Activated effector memory CD4-positive, alpha-beta T cell treated with Interleukin-2 at 50 U/mL for 16 hours (primary cell): ENCODE measurements at places on chromosomes 4 and X.

DNA sequence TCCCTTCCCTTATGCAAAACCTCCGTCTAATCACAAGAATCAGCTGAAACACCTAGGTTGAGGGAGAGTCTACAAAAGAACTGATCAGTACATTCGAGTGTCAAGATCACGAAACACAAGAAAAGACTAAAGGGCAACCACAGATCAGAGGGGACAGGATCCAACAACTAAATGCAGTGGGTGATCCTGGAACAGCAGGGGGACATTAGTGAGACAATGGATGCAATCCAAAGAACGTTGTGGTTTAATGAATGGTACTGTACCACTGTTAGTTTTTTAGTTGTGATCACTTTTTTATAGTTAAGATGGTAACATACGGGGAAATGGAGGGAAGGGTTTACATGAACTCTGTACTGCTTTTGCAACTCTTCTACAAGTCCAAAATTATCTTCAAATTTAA, 79.2 kb downstream of the RELL1 start:
- DNase-seq: no peak

DNA sequence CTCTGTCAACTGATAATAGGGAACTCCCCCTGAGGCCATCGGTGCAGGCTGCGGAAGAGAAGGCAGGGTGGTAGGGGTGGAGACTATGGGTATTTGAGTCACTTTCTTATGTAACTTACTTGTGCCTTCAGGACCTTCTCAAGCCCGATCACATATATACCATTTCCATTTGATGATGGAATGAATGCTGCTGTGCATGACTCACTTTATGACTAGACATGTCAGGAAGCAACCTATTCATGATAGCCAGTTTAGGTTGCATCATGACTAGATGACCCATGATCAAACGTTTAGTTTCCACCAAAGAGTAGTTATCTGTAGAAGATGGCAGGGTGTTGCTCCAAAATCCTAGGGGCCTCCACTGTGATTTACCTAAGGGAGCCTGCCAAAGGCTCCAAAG, 435.5 kb downstream of the DTHD1 start:
- DNase-seq: no peak

DNA sequence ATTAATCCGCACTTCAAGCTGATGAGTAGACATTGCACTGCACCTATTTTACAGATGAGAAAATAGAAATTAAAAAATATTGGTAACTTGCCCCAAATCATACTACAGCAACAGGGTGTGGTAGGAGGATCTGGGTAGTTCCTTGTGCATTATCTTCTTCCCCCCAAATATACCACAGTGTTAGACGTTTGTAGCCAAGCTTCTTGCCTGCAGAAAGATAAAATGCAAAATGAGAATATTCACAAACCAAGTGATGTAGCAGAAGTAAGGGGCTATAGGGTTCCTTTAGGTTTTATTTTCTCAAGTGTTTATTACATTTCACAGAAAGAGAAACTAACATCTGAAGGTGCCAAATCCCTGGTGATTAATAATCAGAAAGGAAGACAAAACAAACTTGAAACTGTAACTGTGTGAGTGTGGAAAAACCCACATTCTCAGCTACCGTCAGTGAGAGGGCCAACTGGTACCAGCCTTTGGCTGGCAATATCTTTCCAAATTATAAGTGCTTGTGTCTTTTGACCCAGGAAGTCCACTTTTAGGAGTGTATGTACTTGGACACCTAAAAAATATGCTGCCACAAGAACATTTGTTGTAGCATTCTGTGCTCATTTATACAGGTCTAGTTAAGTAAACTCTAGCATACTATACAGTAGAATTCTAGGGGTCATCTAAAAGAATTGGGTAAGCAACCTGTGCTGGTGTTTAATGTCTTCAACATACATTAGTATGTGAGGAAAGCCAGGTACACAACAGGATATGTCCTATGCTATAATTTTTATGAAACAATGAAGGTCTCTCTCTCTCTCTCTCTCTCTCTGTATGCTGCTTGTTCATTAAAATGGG, 6.7 kb upstream of the CD38 start:
- no peak for DNase-seq

DNA sequence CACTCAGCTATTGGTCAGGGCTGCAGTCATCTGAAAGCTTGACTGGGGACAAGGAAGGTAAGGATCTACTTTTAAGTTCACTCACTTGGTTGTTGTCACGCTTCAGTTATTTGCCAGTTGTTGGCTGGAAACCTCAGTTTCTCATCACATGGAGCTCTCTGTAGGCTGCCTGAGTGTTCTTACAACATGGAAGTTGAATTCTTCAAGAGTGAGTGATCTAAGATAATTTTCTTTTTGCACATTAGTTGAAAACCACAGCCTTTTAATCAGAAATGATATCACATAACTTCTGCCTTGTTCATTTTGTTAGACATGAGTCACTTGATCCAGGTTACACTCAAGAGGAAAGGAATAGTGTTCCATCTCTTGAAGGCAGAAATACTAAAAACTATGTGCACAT, 552.7 kb downstream of the RAPGEF2 start:
- no peak for DNase-seq

GRCh38 chr4:26321373-26322221, 783 bp downstream of the RBPJ start:
- peak; percentile 12 for DNase-seq

DNA sequence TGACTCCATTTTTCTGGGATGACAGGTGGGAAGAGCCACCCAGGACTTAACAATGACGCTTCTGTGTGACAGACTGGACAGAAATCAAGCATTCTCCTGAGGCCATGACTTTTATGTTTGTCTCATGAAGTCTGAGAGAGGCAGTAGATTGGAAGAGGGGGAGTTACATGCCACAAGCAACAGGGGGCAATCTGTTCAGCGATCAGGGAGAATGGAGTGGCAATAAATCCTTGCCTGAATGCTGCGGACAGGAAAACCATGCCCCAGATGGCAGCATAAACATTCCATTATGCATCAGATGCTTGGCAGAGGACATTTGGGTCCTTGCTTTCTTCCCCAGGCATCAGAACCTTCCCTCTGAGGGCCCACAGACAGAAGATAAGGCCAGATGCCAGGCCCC, 312.4 kb upstream of the DIPK2B start:
- no peak for DNase-seq

DNA sequence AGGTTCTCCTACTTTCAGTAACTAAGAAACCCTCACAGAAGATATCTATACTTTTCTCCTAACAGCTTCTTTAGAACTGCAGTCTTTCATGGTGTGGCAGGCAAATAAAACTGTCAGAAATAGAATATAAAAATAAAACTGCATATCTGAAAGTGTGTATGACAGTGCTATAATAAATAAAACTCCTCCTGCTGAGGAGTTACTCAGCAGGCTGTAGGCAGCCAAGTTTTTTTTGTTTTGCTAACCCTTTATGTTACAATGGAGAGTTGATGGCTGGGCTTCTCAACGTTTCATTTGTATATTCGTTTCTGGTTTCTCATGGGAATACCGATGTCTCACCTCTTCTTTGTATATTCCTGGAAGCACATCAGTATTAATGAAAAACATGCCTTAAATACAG, 18.2 kb upstream of the UGT2B10 start:
- no peak for DNase-seq

DNA sequence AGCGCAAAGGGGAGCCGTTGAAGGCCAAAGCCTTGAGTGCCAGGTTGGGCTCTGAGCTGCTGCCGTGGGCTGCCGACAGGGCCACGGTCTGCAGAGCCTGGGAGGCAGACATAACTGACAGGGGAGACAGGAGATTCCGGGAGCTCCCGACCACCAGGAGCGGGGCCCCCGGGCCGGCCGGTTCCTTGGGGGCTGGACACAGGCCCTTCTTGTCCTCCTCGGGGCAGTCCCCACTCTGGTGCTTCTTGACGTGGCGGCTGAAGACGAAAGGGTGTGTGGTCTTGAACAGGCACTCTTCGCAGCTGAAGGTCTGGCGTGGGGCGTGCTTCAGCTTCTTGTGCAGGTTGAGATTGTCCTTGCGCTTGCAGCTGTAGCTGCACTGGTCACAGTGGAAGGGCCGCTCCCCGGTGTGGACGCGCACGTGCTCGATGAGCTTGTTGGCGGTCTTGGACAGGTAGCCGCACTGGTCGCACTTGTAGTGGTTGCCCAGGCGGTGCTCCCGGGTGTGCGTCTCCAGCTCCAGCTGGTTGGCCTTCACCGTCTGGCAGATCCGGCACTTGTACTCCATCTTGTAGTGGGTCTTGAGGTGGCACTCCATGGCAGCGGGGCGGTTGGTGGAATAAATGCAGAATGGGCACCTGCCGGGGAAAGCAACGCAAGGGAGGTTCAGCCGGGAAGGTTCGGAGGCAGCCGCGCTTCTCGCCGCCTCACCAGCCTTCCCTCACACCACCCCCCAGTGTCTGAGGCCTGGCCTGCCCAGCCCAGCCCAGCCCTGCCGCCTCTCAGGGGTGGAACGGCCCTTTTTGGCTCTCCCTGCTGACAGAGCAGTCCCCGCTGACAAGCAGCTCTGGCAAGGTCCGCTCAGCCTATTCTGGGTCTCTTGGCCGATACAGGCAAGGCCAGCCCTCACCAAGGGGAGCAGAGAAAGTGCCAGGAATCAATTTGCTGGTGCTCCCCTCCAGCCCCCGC, 81.3 kb downstream of the C4orf51 start:
- DNase-seq: no peak

DNA sequence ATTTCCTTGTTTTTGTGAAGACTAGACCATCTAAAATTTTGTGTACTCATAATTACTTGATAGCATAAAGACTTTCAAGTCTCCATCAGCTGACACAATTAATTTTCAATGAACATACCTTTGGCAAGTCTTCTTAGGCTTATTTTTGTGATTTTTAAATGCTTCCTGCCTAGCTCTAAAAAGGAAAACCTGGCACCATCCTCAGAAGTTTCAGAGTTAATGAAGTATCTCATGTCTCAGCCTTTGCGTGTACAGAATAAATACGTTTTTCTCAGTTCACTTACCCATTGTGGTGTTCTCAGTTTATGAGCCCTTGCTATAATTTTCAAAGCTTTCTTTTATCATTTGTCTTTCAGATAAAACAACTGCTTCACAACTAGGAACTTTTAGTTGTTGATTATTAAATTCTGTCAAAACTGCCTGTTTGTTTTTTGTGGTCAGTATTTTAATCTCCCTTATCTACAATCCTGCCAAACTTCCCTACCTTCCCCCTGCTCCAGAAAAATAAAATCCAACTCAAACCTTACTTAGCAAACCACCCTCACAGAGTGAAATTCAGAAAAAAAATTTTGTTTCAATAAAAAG, 21.6 kb downstream of the ADD1 start:
- DNase-seq: no peak

- DNase-seq: no peak
These were observed 132.2 kb downstream of the VEGFC start for GRCh38 chr4:176660561-176660960.

DNA sequence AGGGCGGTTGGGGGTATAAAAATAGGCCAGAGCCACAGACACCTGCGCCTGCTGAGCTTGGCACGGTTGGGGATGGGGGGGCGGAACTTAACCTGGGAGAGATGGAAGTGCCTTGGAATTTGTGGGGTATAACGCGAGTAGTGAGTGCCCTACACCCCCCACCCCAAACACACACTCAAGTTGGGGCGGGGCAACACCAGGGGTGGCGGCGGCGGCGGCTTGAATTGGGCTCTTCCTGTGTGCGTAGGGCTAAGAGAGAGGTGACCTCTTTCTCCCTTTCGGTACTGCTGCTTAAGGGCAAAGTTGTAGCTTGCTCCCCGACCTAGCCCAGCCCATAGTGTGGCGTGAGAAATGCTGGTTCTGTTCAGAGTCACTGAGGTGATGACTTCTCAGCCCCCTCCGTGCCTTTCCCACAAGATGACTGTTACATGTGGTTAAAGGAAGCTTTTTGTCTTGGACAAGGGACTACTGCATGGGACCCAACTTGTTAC, 839 bp downstream of the STK26 start:
- peak; percentile 27 for DNase-seq

GRCh38 chr4:41839916-41840854, 91.7 kb upstream of the PHOX2B start:
- DNase-seq: no peak

GRCh38 chr4:138868562-138868961, 147.0 kb upstream of the NOCT start:
- no peak for DNase-seq

DNA sequence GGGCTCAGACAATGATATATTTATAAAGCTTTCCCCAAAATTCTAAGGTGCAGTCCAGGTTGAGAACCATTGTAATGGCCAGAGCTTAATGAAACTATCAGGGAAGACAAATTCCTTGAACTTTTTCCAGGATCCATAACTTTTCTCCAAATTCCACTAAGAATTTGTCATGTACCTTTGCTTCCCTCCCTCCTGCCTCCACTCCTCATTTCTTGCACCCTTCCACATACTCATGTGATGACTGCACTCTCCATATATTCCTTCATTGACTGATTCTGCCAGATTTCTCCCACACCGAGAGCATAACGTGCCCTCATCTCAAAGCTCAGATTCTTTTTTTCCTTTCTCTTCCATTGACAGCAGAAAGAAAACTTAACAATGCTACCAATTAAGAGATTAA, 20.9 kb upstream of the AMELX start:
- no peak for DNase-seq

- no peak for DNase-seq
These were observed 461.0 kb downstream of the RPA4 start for GRCh38 chrX:97344724-97345123.

- no peak for DNase-seq
These were observed 57.9 kb upstream of the TEX13D start for GRCh38 chrX:124274438-124275181.

- peak; percentile 54 for DNase-seq
These were observed 28.7 kb downstream of the CLDN34 start for GRCh38 chrX:9995855-9996339.

GRCh38 chr4:83454686-83455085, 937 bp downstream of the HELQ start:
- DNase-seq: no peak

- no peak for DNase-seq
These were observed 348.6 kb downstream of the TRAM1L1 start for GRCh38 chr4:116736756-116737155.

DNA sequence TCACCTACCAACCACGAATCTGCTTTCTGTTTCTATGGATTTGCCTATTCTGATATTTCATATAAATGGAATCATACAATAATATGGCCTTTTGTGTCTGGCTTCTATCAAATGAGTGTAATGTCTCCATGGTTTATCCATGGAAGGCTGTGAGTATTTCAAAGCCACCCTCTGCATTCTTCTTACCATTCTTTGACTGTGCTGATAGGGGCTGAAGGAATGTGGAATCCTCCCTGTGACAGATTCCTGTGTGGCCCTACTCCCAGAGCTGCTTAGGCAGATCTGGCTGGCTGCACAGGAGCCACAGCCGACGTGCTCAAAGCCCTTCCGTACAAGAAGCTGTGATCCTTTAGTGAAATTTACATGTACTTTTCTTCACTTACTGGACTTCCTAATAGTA, 163.2 kb downstream of the HS6ST2 start:
- DNase-seq: no peak

DNA sequence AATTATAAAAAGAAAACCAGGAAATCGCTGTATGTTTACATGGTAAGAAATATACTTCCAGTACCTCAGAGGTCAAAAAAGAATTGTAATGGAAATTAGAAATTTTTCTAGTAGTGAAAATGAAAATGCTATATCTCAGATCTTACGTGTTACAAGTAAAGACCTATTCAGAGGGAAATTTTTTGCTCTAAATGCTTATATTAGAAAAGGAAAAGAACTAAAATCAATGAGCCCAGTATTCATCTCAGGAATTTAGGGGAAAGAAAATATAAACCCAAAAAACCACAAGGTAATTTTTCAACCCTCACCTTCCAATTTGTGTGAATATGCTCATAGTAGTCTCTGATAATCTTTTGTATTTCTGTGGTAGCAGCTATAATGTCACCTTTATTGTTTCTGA, 145.6 kb downstream of the RAP1GDS1 start:
- DNase-seq: no peak
